Stomach (tissue), 19 donors: ENCODE measurements at places on chromosomes 4 and X. TPM values are rescaled to one million over a fixed set of nuclear protein-coding genes. Genes with fewer than 3 reads are reported as not detected.

The ZDHHC15 gene
- total RNA-seq, result not detected

DNA sequence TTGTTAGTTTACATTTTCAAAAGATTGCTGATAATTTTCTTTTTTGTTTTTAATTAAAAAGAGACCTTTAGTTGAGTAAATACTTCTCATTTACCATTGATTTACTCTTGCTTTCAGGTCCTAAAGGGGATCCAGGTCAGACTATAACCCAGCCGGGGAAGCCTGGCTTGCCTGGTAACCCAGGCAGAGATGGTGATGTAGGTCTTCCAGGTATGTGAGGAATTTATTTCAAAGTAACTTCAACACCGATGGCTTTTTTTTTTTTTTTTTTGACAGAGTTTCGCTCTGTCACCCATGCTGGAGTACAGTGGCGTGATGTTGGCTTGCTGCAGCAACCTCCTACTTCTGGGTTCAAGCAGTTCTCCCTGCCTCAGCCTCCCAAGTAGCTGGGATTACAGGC, 135.1 kb downstream of the IRS4 start:
- H3K4me3 ChIP-seq, result no peak overlapping the region
- H3K27me3 ChIP-seq, result no peaks in the 10 kb centered on the region
- DNase-seq, result no peak
- H3K4me1 ChIP-seq, result no peaks in the 10 kb centered on the region
- no peak overlapping the region for H3K27ac ChIP-seq
- peaks cover 14% of the 10 kb centered on the region for H3K36me3 ChIP-seq

DNA sequence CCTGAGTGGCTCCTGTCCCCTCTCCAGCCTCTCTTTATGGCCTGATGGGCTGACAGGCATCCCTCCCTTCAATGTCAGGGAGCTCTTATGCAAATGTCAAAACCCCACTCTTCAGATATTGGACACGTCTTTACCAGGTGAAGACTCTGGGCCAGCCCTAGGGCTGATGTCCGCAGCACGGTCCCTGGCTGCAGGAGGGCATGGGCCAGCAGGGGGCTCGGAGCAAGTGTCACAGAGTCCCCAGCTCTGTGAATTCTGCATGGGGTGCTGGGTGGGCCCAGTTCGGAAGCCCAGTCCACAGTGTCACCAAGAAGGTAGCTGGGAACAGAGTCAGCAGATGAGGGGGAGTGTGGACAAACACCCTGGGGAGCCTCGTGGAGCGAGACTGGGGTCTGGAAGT, 39.6 kb upstream of the PSAPL1 start:
- no peak overlapping the region for H3K4me3 ChIP-seq
- H3K27me3 ChIP-seq, result peaks cover 34% of the 10 kb centered on the region
- H3K27ac ChIP-seq, result no peak overlapping the region
- no peaks in the 10 kb centered on the region for H3K4me1 ChIP-seq
- no peaks in the 10 kb centered on the region for H3K36me3 ChIP-seq

The F8A1 gene
- 8.7 TPM for total RNA-seq

DNA sequence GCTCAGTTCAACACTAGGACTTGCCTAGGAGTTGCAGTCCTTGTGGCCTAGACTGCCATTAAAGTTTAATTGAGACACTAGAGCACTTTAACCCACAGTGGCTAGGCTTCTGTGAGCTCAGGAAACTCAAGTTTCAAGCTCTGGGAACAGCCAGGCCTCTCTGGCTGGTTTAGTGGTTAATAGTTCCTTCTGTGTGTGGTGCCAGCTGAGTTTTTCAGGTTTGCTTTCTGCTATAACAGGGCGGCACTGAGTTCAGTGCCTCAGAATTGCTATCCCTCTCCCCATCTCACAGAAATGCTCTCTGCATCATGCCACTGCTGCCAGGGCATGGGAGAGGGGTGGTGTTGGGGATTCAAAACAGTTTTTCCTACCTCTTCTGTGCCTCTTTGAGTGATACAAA, 15.9 kb downstream of the MMAA start:
- H3K36me3 ChIP-seq, result peaks cover 12% of the 10 kb centered on the region
- H3K27ac ChIP-seq, result no peak overlapping the region
- no peak overlapping the region for H3K4me3 ChIP-seq

GRCh38 chrX:78748846-78749245, 1.3 kb downstream of the LPAR4 start:
- no peak overlapping the region for H3K27ac ChIP-seq
- H3K4me3 ChIP-seq, result no peak overlapping the region
- no peaks in the 10 kb centered on the region for H3K27me3 ChIP-seq
- no peaks in the 10 kb centered on the region for H3K36me3 ChIP-seq
- H3K4me1 ChIP-seq, result no peaks in the 10 kb centered on the region
- DNase-seq, result no peak

DNA sequence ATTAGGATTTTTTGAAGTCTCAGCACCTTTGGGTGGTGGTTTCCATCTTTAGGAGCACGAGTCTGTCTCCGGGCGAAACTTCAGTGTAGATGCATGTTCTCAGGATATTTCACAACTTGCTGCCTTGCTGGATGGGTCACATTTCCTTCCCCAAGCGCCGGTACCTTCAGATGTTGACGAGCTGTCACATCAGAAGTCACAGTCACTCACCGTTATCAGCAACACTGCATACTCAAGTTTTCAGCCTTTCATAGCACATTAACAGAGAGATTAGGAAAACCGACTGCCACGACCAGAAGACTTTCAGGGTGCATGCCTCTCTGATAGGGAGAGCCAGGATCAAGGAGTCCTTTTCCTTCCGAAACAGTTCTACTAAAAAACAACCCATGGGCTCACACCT, 77.8 kb downstream of the SHROOM2 start:
- no peak overlapping the region for H3K4me3 ChIP-seq
- DNase-seq, result peak; percentile 47
- no peaks in the 10 kb centered on the region for H3K4me1 ChIP-seq
- H3K36me3 ChIP-seq, result no peaks in the 10 kb centered on the region
- H3K27me3 ChIP-seq, result no peaks in the 10 kb centered on the region
- H3K27ac ChIP-seq, result no peak overlapping the region

- H3K36me3 ChIP-seq, result no peaks in the 10 kb centered on the region
- no peaks in the 10 kb centered on the region for H3K4me1 ChIP-seq
- no peak for DNase-seq
- no peaks in the 10 kb centered on the region for H3K27me3 ChIP-seq
Measured at GRCh38 chr4:60019180-60019579, 1180.9 kb upstream of the ADGRL3 start.

DNA sequence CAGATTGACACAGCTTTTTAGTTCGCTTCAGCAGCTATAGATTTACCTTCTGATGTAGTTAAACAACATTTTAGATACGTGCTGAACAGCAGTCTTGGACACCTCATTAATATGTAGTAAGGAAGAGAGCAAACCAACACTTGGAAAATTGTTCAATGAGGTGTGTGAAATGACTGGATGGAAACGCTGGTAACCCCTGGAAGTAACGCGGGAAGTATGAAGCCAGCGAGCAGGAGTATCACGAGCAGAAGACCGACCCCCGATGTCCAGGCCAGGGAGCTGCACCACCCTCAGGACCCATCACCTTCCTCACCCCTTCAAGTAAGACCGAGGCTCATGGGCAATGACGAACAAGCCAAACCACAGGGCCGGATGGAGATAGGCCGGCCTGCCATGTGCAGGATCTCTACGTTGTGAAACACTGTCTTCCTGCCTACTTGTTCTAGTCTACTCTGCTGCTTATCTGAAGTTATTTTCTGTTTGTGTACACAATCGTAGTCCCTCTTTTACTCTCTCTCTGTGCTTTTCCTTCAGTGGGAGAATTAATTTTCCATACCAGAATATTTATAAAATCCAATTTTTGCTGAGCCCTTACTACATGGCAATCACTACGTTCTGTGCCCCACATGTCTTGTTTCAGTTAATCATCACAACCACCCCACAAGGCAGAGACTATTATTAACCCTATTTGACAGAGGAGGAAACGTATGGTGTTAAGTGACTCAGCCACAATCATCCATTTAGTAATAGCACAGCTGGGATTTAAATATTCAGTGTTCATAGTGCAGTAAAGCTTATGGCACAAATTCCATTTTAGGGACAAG, 221.7 kb downstream of the APBB2 start:
- H3K4me3 ChIP-seq, result no peak overlapping the region
- H3K27ac ChIP-seq, result no peak overlapping the region
- H3K36me3 ChIP-seq, result no peaks in the 10 kb centered on the region
- no peaks in the 10 kb centered on the region for H3K27me3 ChIP-seq
- DNase-seq, result no peak
- H3K4me1 ChIP-seq, result no peaks in the 10 kb centered on the region

The P2RY8 gene
- total RNA-seq, result not detected
